ENCODE measurements at places on chromosomes 6 and 20. TPM values are rescaled to one million over a fixed set of nuclear protein-coding genes. Genes with fewer than 3 reads are reported as not detected.
A peak's percentile ranks its signal among the peaks of the same experiment; 100 is the strongest.

- H3K4me3 ChIP-seq, result no peak overlapping the region
- peaks cover 2% of the 10 kb centered on the region for H3K4me1 ChIP-seq
- H3K36me3 ChIP-seq, result no peaks in the 10 kb centered on the region
- no peak overlapping the region for H3K27ac ChIP-seq
Measured at GRCh38 chr6:141877275-141877983, 255.3 kb upstream of the GJE1 start.

- H3K27ac ChIP-seq, result peak overlapping the region; percentile 36
- no peak overlapping the region for H3K4me3 ChIP-seq
- DNase-seq, result no peak
- H3K36me3 ChIP-seq, result no peaks in the 10 kb centered on the region
- H3K4me1 ChIP-seq, result peaks cover 10% of the 10 kb centered on the region
Measured at GRCh38 chr20:44587035-44587980, 4.9 kb downstream of the PKIG start.

- no peak overlapping the region for H3K4me3 ChIP-seq
- no peak overlapping the region for H3K27ac ChIP-seq
- H3K4me1 ChIP-seq, result no peaks in the 10 kb centered on the region
- no peak for DNase-seq
Measured at GRCh38 chr20:63664861-63665594, 6.9 kb downstream of the RTEL1 start.

DNA sequence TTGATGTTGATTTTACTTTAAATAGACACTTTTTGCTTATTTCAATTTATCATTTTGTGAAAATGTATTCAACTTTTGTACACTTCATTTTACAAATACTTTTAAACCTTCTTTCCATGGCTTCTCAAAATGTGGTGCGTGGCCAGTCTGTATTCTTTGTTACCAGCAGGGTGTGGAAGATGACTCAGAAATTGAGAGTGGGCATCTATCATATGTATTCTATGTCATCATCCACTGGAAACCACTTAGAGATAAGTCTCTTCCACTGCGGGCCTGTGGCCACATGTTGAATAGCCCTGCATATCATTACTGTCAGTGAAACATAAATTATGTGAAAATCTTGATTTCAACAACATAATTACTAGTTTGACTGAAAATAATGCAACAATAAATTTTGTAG, 52.6 kb upstream of the MC3R start:
- no peaks in the 10 kb centered on the region for H3K27me3 ChIP-seq
- no peak overlapping the region for H3K27ac ChIP-seq
- no peaks in the 10 kb centered on the region for H3K36me3 ChIP-seq

DNA sequence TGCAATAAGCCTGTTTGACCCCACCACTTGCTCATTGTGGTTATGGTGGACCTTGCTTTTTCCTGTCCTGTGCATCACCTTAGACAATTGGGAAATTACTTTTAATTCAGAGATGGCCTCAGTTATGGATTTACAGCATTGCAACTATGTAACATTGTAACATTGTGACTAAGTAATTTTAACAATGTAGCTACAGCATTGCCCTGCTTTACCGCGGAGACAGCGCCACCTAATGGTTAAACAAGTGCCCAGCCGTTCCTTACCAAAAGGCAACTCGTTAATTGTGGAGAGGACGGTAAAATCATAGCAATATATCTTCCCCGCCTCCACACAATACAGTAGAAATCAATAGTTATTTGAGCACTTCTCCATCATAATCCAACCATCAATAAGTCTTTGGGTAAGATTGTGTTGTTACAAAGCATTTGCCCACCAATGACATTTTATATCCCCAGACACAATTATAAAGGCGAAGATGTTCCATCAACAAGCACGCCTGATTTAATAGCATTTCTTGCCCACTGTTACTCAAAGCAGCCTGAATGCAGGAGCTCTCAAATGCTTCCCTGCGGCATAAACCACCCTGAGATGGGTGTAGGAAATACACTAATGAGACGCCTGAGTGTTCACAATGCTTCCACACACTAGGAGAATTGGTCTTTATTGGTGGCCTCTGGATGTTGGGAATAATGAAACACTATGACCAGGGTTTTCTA, 93.7 kb downstream of the PROKR2 start:
- no peaks in the 10 kb centered on the region for H3K27me3 ChIP-seq
- peak; percentile 44 for DNase-seq
- H3K4me3 ChIP-seq, result no peak overlapping the region
- H3K36me3 ChIP-seq, result no peaks in the 10 kb centered on the region
- H3K27ac ChIP-seq, result no peak overlapping the region
- no peaks in the 10 kb centered on the region for H3K4me1 ChIP-seq

- H3K27ac ChIP-seq, result peak overlapping the region; percentile 96
- peak overlapping the region; percentile 53 for H3K4me3 ChIP-seq
- peaks cover 13% of the 10 kb centered on the region for H3K36me3 ChIP-seq
- H3K27me3 ChIP-seq, result peaks cover 18% of the 10 kb centered on the region
Measured at GRCh38 chr20:49595811-49596561, 28.0 kb upstream of the PTGIS start.

DNA sequence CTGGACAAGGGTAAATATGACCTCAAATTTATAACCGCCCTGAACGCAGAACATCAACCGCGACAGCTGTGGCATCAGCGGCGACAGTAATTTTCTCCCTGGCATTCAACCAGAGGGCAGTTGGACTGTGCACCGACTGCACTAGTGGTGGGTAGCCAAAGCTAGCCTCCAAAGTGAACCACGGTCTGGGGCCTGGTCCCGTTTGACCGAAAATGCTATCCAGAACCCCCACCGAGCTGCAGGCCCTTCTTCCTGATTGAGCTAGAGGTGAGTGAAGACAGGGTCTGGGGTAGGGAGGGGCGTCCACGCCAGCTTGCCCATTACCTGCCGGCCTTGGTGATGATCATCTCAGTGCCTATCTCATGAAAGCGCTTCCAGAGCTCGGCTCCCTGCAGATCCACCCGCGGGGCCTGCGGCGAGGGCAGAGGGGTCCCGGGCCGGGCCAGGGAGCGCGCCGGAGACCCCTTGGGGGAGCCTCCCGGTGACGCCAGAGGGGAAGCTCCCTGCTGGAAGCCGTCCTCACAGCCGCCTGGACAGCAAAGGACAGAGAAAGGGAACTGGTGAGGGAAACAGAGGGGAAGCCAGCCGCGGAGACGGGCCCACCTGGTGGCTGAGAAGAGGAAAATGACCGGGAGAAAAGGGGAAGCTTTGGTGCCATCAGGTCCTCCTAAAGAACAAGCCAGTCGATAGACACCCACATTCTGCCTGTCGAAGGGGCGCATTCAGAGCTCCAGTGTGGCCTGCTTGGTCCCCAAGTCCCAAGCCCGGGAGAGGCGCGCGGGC, 2.0 kb downstream of the TBX18 start:
- no peak overlapping the region for H3K27ac ChIP-seq
- peaks cover 10% of the 10 kb centered on the region for H3K36me3 ChIP-seq
- H3K4me3 ChIP-seq, result no peak overlapping the region
- H3K27me3 ChIP-seq, result peaks cover 76% of the 10 kb centered on the region

DNA sequence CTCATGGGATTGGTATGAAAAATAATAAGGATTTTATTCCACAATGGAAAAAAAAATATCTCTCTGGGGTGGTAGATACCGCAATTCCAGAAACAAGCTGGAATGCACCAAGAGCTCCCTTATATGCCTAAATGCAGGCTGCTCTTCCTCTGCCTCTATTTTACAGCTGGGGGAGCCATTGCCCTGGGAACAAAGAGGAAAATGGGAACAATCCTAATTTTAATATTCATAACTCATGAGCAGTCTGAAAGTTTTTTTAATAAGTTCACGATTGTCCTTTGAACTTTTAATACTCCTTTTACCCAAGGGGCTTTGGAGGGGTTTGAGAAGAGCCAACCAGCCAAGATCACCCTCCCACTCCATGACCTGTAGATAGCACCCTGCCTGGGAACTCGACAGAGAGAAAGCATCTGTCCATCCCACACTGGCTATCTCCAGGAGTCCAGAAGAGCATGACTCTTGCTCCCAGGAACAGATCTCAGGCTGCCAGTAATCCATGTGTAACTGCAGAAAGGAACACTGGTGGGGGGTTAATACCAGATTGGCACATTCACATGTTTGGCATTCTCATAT, 74.7 kb downstream of the CD83 start:
- no peaks in the 10 kb centered on the region for H3K27me3 ChIP-seq
- no peaks in the 10 kb centered on the region for H3K36me3 ChIP-seq
- no peaks in the 10 kb centered on the region for H3K4me1 ChIP-seq

DNA sequence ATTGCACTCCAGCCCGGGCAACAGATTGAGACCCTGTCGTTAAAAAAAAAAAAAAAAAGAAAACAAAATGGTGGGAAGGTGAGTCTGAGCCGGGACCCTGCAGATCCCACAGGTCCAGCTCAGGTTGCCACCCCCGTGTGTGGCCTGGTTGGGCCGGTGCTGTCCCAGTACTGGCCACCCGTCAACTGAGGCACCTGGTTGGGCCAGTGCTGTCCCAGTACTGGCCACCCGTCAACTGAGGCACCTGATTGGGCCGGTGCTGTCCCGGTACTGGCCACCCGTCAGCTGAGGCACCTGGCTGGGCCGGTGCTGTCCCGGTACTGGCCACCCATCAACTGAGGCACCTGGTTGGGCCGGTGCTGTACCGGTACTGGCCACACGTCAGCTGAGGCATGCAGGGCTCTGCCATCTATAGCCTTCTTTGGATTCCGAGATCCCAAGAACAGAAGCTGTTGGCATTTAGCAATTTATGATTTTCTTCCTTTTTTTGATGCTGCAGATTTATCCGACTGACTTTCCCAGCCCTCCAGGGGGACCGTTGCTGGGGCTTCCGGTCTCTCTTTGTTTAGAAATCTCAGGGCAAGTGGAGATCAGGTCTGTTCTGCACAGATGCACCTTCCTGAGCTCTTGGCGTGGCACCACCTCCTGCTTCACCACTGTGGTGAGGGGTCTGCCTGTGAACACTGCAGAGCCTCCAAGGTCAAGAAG, 113.8 kb downstream of the SYCP2 start:
- no peaks in the 10 kb centered on the region for H3K4me1 ChIP-seq
- no peak overlapping the region for H3K4me3 ChIP-seq
- DNase-seq, result no peak
- no peaks in the 10 kb centered on the region for H3K36me3 ChIP-seq
- no peak overlapping the region for H3K27ac ChIP-seq

DNA sequence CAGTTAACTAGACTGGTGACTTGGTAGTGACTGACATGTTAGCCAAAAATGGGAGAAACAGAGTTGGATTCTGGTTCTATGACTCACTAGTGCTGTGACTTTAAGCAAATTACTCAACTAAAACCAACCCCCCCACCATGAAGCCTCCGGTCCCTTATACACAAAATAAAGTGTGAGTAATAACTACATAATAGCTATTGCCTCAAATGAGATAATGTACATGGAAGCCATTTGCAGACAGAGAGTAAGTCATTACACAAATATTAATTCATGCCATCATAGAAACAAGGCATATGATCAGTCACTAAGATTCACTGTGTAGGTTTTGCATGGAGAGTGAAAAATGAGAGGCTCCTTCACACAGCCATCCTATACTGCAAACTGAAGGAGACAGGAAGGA, 111.9 kb downstream of the HIVEP2 start:
- peaks cover 62% of the 10 kb centered on the region for H3K36me3 ChIP-seq
- H3K4me1 ChIP-seq, result peaks cover 75% of the 10 kb centered on the region
- H3K27ac ChIP-seq, result peak overlapping the region; percentile 94
- no peaks in the 10 kb centered on the region for H3K27me3 ChIP-seq
- peak overlapping the region; percentile 19 for H3K4me3 ChIP-seq

GRCh38 chr6:39714802-39715201, 10.4 kb downstream of the KIF6 start:
- no peak for DNase-seq
- H3K27ac ChIP-seq, result no peak overlapping the region
- H3K4me1 ChIP-seq, result no peaks in the 10 kb centered on the region
- no peaks in the 10 kb centered on the region for H3K36me3 ChIP-seq
- H3K27me3 ChIP-seq, result no peaks in the 10 kb centered on the region
- H3K4me3 ChIP-seq, result no peak overlapping the region

DNA sequence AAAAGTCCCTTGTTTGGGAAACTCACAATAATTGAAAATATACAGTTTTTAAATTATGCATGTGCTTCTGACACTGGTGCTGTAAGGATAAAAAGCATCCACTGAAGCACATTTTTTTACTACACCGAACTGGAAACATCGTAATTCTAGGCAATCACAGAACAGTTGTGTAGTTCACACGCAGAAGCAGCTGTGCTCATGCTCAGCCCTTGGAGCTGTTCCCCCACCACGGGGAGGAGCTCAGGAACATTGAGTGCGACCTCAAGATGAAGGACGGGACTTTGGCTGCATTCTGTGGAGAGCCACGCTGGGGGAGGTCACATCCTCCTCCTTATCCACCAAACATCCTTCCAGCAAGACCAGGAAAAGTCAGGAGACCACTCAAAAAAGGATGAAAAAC, 466.3 kb upstream of the CDH4 start:
- DNase-seq, result no peak
- H3K4me1 ChIP-seq, result no peaks in the 10 kb centered on the region

- H3K27ac ChIP-seq, result no peak overlapping the region
- no peak for DNase-seq
- H3K36me3 ChIP-seq, result no peaks in the 10 kb centered on the region
- H3K4me1 ChIP-seq, result peaks cover 65% of the 10 kb centered on the region
Measured at GRCh38 chr6:232982-233640, 59.2 kb upstream of the DUSP22 start.

GRCh38 chr20:63238514-63239125, 2.9 kb downstream of the BIRC7 start:
- H3K36me3 ChIP-seq, result no peaks in the 10 kb centered on the region
- H3K4me3 ChIP-seq, result no peak overlapping the region
- no peak for DNase-seq
- H3K27me3 ChIP-seq, result peaks cover 13% of the 10 kb centered on the region

DNA sequence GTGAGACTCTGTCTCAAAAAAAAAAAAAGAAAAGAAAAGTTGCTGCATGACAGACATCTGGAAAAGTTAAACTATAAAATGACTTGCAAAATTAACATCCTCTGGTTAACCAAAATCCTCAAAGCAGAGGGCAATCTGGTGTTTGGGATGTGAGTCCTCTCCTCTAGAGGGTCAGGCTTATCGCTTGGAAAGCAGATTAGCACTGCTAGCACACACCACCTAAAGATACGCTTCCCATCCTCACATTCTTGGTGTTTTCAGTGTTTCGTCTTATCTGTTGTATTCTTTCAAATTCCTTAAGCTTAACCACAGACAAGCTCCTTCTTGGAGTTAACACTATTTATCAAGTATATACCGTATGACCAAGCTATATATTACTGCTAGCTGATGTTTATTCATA, 198.0 kb downstream of the SOX4 start:
- no peaks in the 10 kb centered on the region for H3K4me1 ChIP-seq
- H3K27ac ChIP-seq, result no peak overlapping the region
- H3K4me3 ChIP-seq, result no peak overlapping the region
- no peaks in the 10 kb centered on the region for H3K27me3 ChIP-seq
- no peak for DNase-seq

PGC gene
- total RNA-seq, result not detected

HLA-DPA1 gene
- 16.3 TPM for total RNA-seq

HRH3 gene
- not detected for total RNA-seq

PCNA gene
- total RNA-seq, result 723 TPM

AGER gene
- 9.6 TPM for total RNA-seq

DLL1 gene
- total RNA-seq, result 4.0 TPM

TRIM10 gene
- total RNA-seq, result not detected

PHACTR1 gene
- 0.58 TPM for total RNA-seq

C6orf132 gene
- total RNA-seq, result 0.19 TPM

MROH8 gene
- 3.0 TPM for total RNA-seq

TBC1D32 gene
- total RNA-seq, result 7.0 TPM

SAMD5 gene
- total RNA-seq, result not detected

C20orf202 gene
- total RNA-seq, result not detected
